ENCODE measurements at places on chromosomes 13 and 19. TPM values are rescaled to one million over a fixed set of nuclear protein-coding genes. Genes with fewer than 3 reads are reported as not detected.

DNA sequence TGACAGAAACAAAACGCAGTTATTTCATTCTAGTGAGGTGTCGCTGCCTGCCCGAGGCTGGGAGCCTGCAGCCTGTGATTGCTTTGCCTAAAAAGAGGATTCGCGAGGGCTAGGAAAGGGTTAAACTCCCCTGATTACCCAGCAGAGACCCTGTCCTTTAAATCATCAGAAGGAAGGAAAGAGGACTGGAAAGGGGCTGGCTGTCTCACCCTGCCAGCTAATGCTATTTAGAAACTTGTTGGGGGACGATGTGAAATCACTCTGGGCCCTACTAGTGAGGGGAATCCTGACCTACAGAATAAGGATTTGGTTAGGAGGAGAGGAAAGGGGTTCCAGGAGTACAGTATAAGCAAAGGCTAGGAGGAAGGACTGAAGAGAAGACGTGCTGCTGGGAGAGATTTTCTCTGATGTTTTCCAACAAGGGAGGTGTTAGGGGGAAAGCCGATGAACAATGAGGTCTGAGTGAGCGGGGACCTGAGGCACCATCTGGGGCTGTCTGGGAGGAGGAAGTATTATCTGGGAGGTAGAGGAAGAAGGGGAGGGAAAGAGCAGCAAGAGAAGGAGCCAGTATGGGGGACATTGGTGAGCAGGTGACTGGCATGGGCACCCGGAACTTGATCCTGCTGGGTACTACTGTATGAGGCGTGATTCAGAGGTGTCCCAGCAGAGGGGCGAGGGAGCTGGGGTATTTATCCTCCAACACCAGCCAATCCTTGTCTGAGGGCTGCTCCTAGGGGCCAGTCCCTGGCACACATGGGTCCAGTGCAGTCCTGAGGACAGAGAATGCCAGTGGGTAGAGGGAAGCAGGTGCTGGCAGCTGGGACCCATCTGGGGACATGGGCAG lies 55.7 kb upstream of the PTPRS start:
- H3K4me3 ChIP-seq = no peak overlapping the region
- H3K36me3 ChIP-seq = no peaks in the 10 kb centered on the region
- no peak overlapping the region for H3K27ac ChIP-seq
- H3K4me1 ChIP-seq = peaks cover 44% of the 10 kb centered on the region

- H3K4me1 ChIP-seq = no peaks in the 10 kb centered on the region
- peaks cover 2% of the 10 kb centered on the region for H3K27me3 ChIP-seq
- H3K36me3 ChIP-seq = no peaks in the 10 kb centered on the region
- H3K4me3 ChIP-seq = no peak overlapping the region
- DNase-seq = no peak
Measured at GRCh38 chr13:39402221-39402970, 200.6 kb downstream of the LHFPL6 start.

The ZNF548 gene
- polyA plus RNA-seq = 24.4 TPM

DNA sequence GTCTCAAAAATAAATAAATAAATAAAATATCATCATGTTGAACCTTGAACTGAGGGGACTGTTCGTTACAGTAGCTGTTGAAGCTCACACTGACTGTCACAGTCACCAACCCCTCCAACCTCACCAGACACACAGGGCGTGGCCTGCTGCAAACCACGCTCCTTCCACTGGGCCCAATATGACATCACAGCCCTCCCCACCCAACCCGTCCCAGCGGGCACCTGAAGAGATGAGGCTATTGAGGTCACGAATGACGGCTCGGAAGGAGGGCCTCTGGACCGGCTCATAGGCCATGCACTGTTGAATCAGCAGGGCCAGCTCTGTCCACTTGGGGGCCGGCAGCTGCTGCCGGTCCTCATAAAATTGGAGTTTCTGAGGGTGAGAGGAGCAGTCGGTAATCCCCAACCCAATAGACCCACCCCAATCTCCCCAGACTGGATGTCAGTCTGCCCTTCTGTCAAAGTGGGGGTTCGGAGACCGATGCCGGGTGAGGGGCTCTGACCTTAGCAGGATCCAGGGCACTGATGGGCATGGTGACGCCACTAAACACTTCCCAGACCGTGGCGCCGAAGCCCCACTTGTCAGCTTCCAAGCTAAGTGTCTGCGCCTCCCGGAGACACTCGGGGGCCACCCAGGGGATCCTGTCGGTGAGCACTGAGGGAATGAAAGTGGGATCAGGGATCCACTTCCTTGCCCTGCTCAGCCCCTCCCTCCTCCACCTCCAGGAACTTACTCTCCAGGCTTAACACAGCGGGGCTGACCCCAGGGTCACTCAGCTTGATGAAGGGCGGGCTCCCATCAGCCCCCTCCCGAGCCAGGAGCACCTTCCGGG lies 13.2 kb downstream of the JAK3 start:
- no peaks in the 10 kb centered on the region for H3K36me3 ChIP-seq
- no peak overlapping the region for H3K27ac ChIP-seq
- H3K4me3 ChIP-seq = no peak overlapping the region
- H3K27me3 ChIP-seq = peaks cover 10% of the 10 kb centered on the region
- no peak for DNase-seq
- H3K4me1 ChIP-seq = peaks cover 17% of the 10 kb centered on the region

DNA sequence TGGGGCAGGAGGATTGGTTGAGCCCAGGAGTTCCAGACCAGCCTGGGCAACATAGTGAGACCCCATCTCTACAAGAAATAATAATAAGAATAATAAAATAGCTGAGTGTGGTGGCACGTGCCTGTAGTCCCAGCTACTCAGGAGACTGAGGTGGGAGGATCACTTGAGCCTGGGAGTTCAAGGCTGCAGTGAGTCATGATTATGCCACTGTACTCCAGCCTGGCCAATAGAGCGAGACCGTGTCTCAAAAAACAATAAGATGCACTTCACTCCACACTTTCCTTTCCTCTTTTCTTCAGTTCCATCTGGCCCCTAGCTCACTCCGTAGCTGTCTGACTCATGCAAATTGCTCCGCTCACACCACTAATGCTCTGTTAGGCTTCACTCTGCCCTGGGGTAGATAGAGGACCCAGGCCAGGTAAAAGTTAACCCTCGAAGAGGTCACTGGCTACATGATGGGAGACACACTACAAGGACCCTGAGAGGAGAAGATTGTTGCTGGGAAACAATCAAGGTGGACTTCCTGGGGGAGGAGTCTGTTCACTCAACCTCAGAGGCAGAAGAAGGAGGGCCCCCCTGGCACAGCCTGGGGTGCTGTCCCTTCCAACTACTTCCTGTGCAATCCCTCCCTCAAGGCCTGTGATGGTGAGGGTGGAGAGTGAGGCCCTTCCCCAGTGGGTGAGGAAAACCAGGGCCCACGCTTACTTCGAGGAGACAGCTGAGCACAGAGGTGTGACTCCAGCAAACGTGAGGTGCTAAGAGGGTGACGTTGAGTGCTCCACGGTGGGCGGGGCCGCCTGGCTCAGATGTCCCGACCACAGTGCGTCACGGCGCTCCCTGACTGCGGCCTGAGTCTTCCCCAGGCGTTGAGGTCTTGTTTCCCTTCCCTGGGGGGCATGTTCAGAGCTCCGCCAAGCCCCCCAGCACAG lies 8.8 kb upstream of the TNFSF9 start:
- H3K36me3 ChIP-seq = no peaks in the 10 kb centered on the region
- no peaks in the 10 kb centered on the region for H3K27me3 ChIP-seq
- H3K4me1 ChIP-seq = peaks cover 2% of the 10 kb centered on the region
- no peak overlapping the region for H3K27ac ChIP-seq
- DNase-seq = no peak

The U2AF1L4 gene
- 25.9 TPM for polyA plus RNA-seq

GRCh38 chr19:14694641-14695266 lies 4.9 kb downstream of the ZNF333 start:
- no peak overlapping the region for H3K27ac ChIP-seq
- peaks cover 2% of the 10 kb centered on the region for H3K4me1 ChIP-seq
- no peak for DNase-seq
- H3K4me3 ChIP-seq = no peak overlapping the region

DNA sequence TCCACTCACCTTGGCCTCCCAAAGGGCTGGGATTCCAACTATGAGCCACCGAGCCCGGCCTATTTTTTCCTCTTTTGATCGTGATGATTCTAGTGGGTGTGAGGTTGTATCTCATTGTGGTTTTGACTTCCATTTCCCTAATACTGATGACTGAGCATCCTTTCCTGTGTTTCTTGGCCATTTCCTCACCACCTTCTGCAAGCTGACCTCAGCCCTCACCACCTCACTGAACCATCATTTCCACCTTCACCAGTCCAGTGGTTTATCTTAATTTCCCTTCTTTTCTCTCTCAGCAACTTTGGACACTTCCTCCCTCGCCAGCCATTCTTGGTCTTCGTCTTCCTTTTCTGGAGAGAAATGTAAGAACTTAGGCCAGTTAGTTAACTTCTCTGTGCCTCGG lies 13.0 kb upstream of the BICRA start:
- no peak overlapping the region for H3K27ac ChIP-seq
- no peaks in the 10 kb centered on the region for H3K27me3 ChIP-seq
- H3K4me1 ChIP-seq = peaks cover 20% of the 10 kb centered on the region
- DNase-seq = no peak
- no peaks in the 10 kb centered on the region for H3K36me3 ChIP-seq
- H3K4me3 ChIP-seq = no peak overlapping the region

DNA sequence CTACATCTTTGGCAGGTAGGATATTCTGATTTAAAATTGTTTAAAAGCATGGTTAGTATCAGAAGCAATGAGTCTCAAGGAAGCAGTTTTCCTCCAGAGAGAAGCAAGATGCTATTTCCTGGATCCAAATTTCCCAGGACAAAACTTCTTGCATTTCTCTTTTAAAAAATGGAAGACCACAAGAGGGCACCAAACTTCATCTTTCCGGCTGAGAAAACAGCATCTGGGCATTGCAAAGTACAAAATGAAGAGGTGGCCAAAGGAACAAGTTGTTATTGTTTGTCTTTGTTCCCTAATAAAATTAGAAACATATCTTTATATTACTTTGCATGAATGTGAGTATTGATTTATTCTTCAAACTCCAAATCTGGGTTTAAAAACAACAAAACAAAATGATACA lies 60.0 kb upstream of the LRCH1 start:
- no peaks in the 10 kb centered on the region for H3K36me3 ChIP-seq
- H3K27ac ChIP-seq = no peak overlapping the region
- H3K4me1 ChIP-seq = no peaks in the 10 kb centered on the region
- H3K27me3 ChIP-seq = no peaks in the 10 kb centered on the region
- H3K4me3 ChIP-seq = no peak overlapping the region

The KRTDAP gene
- not detected for polyA plus RNA-seq

The GNA15 gene
- polyA plus RNA-seq = 2.1 TPM

The ZNF208 gene
- 2.4 TPM for polyA plus RNA-seq

DNA sequence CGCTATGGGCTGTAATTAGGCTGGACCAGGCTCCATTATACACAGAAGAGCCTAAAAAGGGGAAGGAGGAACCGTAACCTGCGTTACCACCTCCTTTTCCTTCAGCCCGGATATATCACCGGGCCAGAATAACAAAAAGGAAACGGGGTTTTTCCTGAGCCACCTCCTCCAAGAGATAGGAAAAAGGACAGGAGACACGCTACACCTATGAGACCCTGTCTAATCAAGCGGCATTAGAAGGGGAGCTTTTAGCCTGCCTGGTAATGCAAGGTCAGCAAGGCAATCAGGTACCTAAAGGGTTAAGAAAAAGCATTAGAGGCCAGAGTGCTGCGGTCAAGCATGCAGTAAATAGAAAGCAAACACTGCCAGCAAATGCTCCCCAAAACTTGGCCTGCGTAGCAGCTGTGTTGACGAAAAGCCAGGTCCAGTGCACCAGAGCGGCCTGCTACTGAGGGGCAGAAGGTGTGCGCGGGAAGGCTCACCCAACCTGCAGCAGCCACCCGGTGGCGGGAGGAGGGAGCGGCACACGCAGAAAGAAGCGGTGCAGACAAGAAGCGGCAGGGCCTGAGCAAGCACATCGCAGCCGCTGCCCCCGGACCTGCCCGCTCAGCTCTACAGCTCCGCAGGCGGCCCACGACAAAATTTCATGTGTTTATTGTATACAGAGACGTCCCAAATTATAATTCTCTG lies 1466.1 kb downstream of the UQCRFS1 start:
- H3K4me3 ChIP-seq = no peak overlapping the region
- H3K27me3 ChIP-seq = no peaks in the 10 kb centered on the region
- H3K4me1 ChIP-seq = no peaks in the 10 kb centered on the region
- DNase-seq = no peak
- no peak overlapping the region for H3K27ac ChIP-seq

GRCh38 chr19:15419413-15420025 lies 731 bp upstream of the AKAP8L start:
- no peak for DNase-seq
- H3K27me3 ChIP-seq = no peaks in the 10 kb centered on the region
- peaks cover 50% of the 10 kb centered on the region for H3K4me1 ChIP-seq
- H3K27ac ChIP-seq = no peak overlapping the region

DNA sequence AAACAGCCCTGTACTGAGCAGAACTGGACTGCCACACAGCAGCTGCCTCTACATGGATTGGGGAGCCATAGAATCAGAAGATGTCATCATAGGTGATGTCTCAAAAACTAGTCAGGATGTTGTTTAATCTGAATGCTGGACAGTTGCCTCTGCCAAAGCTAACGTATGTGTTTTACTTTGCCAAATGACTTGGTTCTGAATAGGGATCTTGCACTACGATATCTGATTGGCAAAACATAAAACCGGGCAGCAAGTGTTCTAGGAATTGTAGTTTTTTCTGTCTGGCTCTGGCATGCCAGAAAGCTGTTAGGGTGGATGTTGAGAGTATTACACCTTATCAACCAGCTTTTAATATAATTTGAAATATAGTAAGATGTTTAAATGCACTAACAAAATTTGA lies 645.9 kb downstream of the GPC5 start:
- no peaks in the 10 kb centered on the region for H3K36me3 ChIP-seq
- no peak overlapping the region for H3K4me3 ChIP-seq
- no peaks in the 10 kb centered on the region for H3K27me3 ChIP-seq
- DNase-seq = no peak

The EHD2 gene
- 26.4 TPM for polyA plus RNA-seq

The EBI3 gene
- polyA plus RNA-seq = 0.89 TPM

DNA sequence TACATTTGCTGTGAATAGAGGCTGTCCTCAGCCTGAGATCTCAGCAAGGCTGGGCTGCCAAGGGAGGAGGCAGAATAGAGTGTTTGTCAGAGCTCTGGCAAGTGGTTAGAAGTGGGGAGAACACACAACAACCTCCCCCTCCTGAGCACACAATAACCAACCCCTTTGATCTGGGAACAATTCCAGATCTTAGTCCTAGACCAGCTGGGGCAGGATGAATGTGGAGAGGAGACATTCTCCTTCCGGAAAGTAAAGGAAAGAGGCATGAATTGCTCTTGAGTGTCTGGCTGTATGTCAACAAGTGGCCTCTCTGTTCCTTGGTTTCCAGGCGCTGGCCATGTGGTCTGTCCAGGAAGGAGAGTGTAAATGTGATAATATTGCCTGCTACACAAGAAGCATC lies 114.9 kb upstream of the TMTC4 start:
- H3K4me3 ChIP-seq = no peak overlapping the region
- DNase-seq = peak; percentile 47
- H3K27ac ChIP-seq = peak overlapping the region; percentile 51
- no peaks in the 10 kb centered on the region for H3K36me3 ChIP-seq
- no peaks in the 10 kb centered on the region for H3K27me3 ChIP-seq
- peaks cover 8% of the 10 kb centered on the region for H3K4me1 ChIP-seq

The CGB5 gene
- polyA plus RNA-seq = not detected

GRCh38 chr13:102132777-102133295 lies 269.0 kb downstream of the FGF14 start:
- no peak overlapping the region for H3K27ac ChIP-seq
- H3K4me3 ChIP-seq = no peak overlapping the region
- no peaks in the 10 kb centered on the region for H3K27me3 ChIP-seq

Measured in spinal cord (tissue), 10 donors.